ENCODE measurements at places on chromosomes 13 and 19. TPM values are rescaled to one million over a fixed set of nuclear protein-coding genes. Genes with fewer than 3 reads are reported as not detected.
A peak's percentile ranks its signal among the peaks of the same experiment; 100 is the strongest.

- no peak overlapping the region for H3K4me3 ChIP-seq
- H3K27ac ChIP-seq: no peak overlapping the region
- no peaks in the 10 kb centered on the region for H3K36me3 ChIP-seq
- no peaks in the 10 kb centered on the region for H3K27me3 ChIP-seq
- DNase-seq: no peak
These were observed 89.2 kb downstream of the DHRS12 start for GRCh38 chr13:51714663-51715168.

DNA sequence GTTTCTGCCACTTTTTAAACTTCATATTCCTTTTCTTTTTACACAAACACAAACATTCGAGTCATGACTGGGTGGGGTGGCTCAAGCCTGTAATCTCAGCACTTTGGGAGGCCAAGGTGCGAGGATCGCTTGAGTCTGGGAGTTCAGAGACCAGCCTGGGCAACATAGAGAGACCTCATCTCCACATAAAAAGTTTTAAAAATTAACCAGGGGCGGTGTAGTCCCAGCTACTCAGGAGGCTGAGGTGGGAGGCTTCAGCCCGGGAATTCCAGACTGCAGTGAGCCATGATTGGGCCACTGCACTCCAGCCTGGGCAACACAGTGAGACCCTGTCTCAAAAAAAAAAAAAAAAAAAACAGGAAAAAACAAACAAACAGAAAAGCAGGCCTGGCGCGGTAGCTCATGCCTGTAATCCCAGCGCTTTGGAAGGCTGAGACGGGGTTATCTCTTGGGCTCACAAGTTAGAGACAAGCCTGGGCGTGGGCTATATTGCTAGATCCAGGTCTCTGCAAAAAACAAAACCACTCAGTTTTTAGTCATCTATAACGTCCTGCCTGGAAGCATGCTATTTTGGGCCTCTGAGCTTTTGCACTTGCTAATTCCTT is 583 bp upstream of the BAX start:
- no peaks in the 10 kb centered on the region for H3K27me3 ChIP-seq
- H3K36me3 ChIP-seq: peaks cover 30% of the 10 kb centered on the region
- H3K4me1 ChIP-seq: no peaks in the 10 kb centered on the region

GRCh38 chr19:43441716-43442115 is 23.7 kb downstream of the LYPD3 start:
- DNase-seq: no peak
- no peak overlapping the region for H3K4me3 ChIP-seq
- no peaks in the 10 kb centered on the region for H3K4me1 ChIP-seq

DNA sequence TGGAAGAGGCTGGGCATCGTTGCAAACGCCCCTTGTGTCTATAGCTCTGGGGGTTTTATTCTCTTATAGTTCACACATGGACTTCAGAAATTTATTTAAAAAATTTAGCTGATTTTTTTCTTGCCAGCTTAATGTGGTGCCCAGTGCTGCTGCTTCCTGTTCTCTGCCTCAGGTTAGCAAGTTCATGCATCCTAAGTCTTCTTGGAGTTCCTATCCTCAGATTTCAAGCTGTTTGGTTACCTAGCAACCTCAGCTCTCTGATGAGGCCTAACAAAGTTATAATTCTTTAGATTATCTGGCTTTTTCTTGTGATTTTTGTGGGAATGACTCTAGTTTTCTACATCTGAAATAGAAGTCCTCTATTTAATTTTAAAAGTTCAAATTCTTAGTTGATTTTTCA is 250.9 kb downstream of the MAB21L1 start:
- no peaks in the 10 kb centered on the region for H3K36me3 ChIP-seq
- no peak for DNase-seq
- H3K4me1 ChIP-seq: peaks cover 4% of the 10 kb centered on the region
- H3K27ac ChIP-seq: no peak overlapping the region
- no peak overlapping the region for H3K4me3 ChIP-seq

GRCh38 chr13:33953781-33954180 is 135.8 kb downstream of the RFC3 start:
- no peak for DNase-seq
- H3K4me1 ChIP-seq: no peaks in the 10 kb centered on the region
- H3K27ac ChIP-seq: no peak overlapping the region
- H3K36me3 ChIP-seq: no peaks in the 10 kb centered on the region
- H3K4me3 ChIP-seq: no peak overlapping the region

DNA sequence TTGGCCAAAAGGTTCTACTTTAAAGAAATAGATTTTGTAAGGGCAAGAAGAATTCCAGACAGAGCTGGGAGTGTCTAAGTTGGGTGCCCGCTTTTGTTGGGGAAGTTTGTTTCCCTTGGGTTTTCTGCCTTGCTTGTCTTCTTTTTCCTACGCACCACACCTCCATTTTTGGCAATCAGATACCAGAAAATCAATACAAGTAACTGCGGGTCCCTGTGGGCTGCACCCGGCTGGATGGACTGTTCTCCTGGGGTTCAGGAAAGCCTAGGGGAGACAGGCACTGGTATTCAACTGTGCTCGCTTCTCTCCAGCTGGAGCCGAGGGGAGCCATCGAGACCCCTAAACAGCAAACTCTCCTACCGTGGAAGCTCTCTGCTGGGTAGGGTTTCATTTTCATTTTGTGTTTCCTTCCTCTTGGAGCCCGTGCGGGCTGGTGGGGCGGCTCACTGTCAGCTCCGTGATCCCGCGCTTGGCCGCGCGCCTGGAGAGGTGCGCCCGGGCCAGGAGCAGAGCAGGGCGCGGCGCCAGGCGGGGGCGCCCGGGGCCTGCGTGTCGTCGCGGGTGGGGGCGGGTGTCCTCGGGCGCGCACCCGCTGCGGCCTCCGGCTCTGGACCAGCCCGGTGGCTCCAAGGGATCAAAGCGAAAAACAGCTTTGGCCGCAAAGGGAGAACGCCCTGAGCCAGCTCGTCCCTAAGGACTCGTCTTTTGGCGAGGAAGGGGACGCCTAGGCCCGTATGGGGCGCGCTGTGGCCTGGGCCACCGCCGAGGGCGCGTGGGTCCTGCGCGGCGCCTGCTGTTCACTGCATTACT is 347.2 kb downstream of the ZNF536 start:
- peak overlapping the region; percentile 38 for H3K4me3 ChIP-seq
- no peak overlapping the region for H3K27ac ChIP-seq
- DNase-seq: peak; percentile 73
- H3K36me3 ChIP-seq: no peaks in the 10 kb centered on the region

CYP4F8 gene
- not detected for total RNA-seq

SHISA7 gene
- not detected for total RNA-seq

ZNF433 gene
- total RNA-seq: 8.9 TPM

CCDC106 gene
- 21.3 TPM for total RNA-seq

ZNF415 gene
- total RNA-seq: 11.1 TPM

Measured in endodermal cell (in vitro differentiated cells).